ENCODE measurements at places on chromosomes 12 and 14.

- DNase-seq = no peak
Observed at GRCh38 chr14:68168460-68169109, 349.0 kb downstream of the RAD51B start.

- DNase-seq = no peak
Observed at GRCh38 chr12:45339035-45339434, 123.1 kb downstream of the ANO6 start.

GRCh38 chr14:25150934-25151790 lies 101.2 kb upstream of the STXBP6 start:
- DNase-seq = no peak

- no peak for DNase-seq
Observed at GRCh38 chr12:80936353-80936641, 1.4 kb downstream of the LIN7A start.

DNA sequence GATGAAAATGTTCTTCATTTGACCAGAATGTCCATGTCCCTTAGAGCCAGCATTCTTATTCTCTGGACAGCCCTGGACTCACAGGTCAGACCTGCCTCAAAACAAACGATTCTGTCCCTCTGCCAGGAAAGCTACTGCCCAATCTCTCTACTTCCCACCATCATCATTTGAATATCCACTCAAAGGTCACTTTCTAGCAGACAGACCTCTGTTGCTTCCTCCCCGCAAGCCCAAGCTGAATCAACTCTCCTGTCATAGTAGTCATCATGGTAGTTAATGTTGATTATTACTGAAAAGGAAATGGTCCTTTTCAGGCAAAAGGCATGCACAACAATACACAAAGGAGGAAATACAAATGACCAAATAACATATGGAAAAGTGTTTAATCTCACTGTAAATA lies 39.6 kb upstream of the CPM start:
- DNase-seq = no peak

DNA sequence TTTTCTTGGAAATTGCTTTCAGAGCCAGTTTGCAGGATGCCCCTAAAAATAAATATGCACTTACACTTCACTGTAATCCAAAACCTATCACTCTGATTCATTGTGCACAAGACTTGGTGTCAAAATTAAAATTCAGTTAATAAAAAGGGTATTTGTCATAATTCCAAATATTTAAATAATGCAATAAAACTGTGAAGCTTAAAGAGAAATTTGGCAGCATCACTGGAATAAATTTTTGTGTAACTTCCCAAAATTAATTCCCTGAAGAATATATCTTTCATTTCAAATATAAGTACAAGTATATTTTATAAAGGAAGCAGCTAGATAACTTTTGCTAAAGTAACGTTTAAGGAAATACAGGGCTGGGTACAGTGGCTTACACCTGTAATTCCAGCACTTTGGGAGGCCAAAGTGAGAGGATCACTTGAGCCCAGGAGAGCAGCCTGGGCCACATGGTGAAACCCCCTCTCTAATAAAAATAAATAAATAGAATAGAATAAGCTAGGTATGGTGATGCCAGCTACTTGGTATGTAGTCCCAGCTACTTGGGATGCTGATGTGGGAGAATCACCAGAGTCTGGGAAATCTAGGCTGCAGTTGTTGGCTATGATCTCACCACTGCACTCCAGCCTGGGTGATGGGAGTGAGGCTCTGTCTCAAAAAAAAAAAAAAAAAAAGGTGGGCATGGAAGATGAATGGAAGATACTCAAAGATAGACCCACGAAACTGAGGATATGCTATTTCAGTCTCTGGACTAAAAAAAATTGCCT lies 233.8 kb downstream of the FBXL14 start:
- no peak for DNase-seq

GRCh38 chr14:65010211-65010931 lies 23.7 kb downstream of the FNTB start:
- DNase-seq = no peak

GRCh38 chr12:104747330-104747729 lies 210.8 kb downstream of the SLC41A2 start:
- no peak for DNase-seq

- no peak for DNase-seq
Observed at GRCh38 chr12:108861878-108862587, 4.7 kb upstream of the SSH1 start.

- no peak for DNase-seq
Observed at GRCh38 chr12:32080435-32080834, 26.2 kb upstream of the BICD1 start.

GRCh38 chr14:59126714-59127436 lies 61.6 kb upstream of the DAAM1 start:
- peak; percentile 16 for DNase-seq

- no peak for DNase-seq
Observed at GRCh38 chr14:102693006-102693755, 84.1 kb upstream of the TRAF3 start.

Data from 8988T (cell line).